ENCODE measurements at places on chromosomes 5 and 9.

GRCh38 chr5:107631805-107632362, 38.9 kb downstream of the EFNA5 start:
- DNase-seq: no peak

DNA sequence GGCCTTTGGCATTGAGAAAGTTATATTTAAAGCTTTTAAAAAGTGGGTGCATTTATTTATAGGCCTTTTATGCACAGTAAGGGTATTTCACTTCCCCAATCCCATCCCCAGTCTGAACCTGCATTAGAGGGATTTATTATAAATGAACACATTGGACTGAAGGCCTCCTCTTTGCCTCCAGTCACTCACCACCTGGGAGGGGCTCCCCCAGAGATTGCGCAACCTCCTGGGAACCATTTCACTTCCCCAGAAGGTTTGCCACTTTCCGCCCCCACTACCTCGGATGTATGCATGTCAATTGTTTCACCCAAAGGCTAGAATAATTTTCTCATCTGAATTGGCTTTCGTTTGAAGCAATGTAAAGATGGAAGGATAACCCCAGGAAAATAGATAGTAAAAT, 29.8 kb upstream of the VCAN start:
- no peak for DNase-seq

DNA sequence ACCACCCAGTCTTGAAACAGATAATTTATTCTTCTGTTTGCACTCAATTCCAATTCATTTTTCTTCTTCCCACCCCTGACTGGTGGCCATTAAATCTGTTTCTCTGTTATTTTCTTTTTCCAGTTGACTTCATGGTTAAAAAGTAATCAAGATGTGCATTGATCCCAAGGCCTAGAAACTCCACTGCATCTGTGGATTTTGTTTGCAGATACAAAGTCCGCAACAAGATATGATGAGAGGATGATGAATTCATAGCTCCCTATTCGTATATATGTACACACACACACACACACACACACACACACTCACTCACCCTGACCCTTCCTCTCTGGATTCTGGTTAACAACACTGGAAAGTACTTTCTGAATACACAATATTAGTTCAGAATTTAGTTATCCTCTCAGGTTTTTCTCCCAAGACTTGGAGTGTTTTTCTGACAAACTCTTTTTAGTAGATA, 52.4 kb downstream of the CD180 start:
- no peak for DNase-seq

DNA sequence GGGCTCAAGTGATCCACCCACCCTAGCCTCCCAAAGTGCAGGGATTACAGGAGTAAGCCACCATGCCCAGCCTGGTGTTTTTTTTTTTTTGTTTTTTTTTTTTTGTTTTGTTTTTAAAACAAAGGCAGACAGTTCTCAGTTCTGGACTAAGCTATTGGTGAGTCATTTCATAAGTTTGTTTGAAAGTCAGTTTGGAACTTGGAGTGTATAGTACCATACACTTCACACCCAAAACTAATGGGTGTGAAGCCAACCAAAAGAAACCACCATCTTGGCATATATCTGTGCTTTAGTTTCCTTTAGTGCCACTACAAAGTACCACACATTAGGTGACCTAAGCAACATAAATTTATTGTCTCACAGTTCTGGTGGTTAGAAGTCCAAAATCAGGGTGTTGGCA, 13.4 kb downstream of the MAST4 start:
- DNase-seq: no peak
